ENCODE measurements at places on chromosomes 12 and 14. TPM values are rescaled to one million over a fixed set of nuclear protein-coding genes. Genes with fewer than 3 reads are reported as not detected.

Gene RNASE1
- total RNA-seq = 222 TPM

Gene CSRP2
- total RNA-seq = 22.5 TPM

Gene RD3L
- total RNA-seq = not detected

Gene STAC3
- 2.8 TPM for total RNA-seq

Gene RASAL1
- total RNA-seq = not detected

Gene RFX4
- total RNA-seq = not detected

- DNase-seq = no peak
Measured at GRCh38 chr14:59247801-59248584, 59.5 kb downstream of the DAAM1 start.

DNA sequence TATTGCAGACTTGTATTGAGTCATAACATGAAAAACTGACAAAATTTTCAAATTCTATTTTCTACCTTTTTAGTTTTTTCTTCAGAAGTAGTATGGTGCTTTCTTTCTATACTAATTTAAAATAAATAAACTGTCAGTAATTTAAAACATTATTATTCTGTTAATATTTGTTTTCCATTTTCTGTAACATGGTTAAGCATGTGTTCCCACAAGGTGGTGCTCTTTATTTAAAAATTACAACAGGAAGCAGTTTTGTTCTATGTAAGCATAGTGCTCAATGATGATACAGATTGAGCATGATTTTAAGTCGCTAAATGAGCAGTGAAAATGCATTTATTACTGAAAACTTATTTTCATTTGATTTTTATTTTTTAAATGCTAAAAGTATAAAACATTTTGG, 114.6 kb downstream of the PPFIA2 start:
- DNase-seq = no peak

GRCh38 chr14:60925286-60925685, 55.6 kb downstream of the TRMT5 start:
- no peak for DNase-seq

GRCh38 chr14:56224229-56224628, 106.0 kb downstream of the PELI2 start:
- no peak for DNase-seq

DNA sequence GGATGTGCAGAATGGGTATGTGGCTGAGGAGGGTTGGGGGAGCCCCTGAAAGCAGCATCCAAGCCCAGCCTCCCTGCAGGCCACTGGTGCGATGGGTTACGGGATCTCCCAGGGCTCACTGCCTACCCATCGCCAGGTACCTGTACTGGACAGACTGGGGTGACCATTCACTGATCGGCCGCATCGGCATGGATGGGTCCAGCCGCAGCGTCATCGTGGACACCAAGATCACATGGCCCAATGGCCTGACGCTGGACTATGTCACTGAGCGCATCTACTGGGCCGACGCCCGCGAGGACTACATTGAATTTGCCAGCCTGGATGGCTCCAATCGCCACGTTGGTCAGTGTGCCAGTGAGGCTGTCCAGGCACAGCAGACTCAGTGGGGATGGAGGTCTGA, 18.3 kb upstream of the NXPH4 start:
- no peak for DNase-seq

GRCh38 chr12:112838731-112839130, 47.2 kb downstream of the RPH3A start:
- no peak for DNase-seq

DNA sequence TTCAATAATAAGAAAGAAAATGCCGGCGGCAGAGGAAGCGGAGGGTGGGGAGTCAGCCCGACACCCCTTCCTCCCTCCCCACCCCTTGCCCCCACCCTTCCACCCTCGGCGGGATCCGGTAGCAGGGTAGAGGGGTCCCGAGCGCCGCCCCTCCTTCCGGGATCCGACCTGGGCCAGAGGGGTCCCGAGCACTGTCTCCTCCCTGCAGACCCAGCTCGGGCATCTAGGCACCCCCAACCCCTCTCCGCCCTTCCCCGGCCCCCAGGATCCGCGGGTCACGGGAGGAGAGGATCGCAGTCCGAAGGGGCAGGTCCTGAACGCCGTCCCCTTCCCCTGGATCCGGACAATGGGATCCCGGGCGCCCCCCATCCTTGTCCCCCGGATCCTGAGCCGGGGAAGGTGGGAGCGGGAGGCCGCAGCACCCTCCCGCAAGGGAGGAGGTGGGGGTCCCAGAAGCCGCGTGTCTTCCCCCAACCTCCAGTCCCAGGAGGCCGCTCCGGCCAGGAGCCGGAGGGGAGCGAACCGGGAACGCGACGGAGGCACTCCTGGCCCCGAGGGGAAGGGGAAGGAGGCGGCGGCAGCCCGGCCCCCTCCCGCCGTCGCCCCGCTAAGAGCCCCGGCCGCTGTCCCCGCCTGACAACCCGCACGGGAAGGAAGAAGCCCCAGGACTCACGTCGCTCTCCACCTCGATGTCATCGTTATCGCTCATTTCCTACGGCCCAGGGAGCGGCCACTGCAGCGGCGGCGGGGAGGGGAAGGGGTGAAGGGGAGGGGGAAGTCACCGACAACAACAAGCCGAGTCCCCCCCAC, 481 bp downstream of the MAX start:
- peak; percentile 84 for DNase-seq

DNA sequence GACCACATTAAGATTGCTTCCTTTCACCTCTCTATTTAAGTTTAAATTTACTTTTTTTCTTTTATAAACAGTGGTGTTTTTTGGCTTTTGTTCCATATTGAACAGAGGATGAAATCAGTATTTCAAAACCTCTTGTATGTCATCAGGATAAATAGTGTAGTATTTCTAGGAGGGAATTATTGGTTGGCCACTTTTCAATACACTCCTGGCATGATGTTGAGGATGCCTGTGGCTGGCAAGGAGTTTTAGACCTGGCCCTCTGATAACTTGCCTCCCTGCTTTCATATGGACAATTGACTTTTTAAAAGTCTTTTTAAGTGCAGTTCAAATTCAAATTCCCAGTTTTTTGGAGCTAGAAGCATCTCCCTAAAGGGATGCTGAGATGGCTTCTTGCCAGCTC, 9.8 kb downstream of the TMTC2 start:
- no peak for DNase-seq

- DNase-seq = peak; percentile 63
Measured at GRCh38 chr14:92449404-92450181, 64.0 kb upstream of the RIN3 start.

DNA sequence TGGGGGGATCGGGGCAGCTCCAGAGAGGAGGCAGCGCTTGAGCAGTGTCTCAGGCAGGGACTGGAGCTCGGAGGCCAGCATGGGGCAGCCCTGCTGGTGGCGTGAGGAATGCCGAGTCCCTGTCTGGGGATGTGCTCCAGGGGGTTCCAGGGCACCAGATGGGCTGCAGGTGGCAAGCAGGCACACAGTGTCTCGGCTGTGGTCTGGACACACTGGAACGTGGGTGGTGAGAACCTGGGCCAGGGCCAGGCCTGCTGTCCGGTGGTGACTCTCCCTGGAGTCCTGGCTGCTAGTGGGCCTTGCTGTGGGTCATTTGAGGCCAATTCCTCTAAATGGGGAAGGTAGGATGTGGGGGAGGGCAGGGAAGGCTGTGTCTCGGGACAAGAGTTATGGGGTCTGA, 199.4 kb upstream of the RTL1 start:
- peak; percentile 41 for DNase-seq
